ENCODE measurements at places on chromosomes 11 and 22. TPM values are rescaled to one million over a fixed set of nuclear protein-coding genes. Genes with fewer than 3 reads are reported as not detected.

Gene PLAAT2
- polyA plus RNA-seq, result 1.6 TPM

Gene CELSR1
- 33.4 TPM for polyA plus RNA-seq

Gene APOA1
- polyA plus RNA-seq, result 0.06 TPM

Gene RASGRP2
- not detected for polyA plus RNA-seq

GRCh38 chr11:47726118-47726442 is 10.9 kb upstream of the AGBL2 start:
- DNase-seq, result no peak

- no peak for DNase-seq
Observed at GRCh38 chr22:20884454-20884853, 25.6 kb downstream of the SNAP29 start.
